ENCODE measurements at places on chromosomes 7 and 10.
A peak's percentile ranks its signal among the peaks of the same experiment; 100 is the strongest.

DNA sequence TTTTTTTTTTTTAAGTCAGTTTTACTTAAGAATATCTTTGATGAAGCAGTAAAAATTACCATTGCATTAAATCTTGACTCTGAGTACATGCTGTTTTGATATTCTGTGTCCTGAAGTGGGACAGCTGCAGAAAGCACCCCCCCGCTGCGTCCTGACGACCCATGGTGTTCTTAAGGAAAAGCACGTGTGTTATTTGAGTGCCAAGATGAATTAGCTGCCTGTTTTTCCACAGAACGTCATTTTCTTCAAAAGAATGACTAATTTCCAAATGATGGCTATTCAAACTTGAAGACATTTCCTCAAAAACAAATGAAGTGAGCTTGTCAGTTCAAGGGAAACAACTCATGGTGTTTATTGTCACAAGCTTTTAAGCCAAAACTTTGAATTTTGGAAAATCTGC is 45.9 kb downstream of the CREM start:
- DNase-seq, result peak; percentile 42

DNA sequence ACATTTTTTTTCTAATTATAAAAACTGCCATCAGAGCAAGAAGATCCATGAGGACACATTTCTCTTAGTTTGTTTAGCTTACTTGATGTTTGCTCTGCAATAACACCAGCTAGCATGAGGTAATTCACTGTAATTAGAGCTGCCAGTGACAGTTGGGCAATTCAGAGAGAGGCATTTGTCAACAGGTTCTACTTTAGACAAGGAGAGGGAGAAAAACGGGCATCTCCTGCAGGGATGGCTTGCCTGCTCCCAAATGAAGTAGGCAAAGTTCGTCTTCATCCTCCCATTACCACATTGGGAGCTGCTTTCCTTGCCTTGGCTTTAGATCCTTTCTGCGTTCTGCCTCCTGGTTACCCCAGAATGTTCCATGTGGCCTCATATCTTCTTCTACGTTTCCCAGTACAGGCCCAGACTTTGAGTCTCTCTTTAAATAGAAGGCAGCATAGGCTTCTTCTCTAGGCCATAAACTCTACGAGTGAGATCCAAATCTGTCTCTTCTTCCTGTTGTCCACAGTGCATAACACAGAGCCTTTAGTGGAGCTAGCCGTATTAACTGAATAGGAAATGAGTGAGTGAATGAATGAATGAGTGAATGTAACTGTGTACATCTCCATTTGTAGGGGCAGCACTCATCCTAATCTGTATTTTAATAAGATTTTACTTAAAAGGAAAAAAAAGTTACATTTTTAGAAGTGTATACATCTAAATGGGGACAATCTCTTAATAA is 21.2 kb downstream of the ASB15 start:
- DNase-seq, result no peak

DNA sequence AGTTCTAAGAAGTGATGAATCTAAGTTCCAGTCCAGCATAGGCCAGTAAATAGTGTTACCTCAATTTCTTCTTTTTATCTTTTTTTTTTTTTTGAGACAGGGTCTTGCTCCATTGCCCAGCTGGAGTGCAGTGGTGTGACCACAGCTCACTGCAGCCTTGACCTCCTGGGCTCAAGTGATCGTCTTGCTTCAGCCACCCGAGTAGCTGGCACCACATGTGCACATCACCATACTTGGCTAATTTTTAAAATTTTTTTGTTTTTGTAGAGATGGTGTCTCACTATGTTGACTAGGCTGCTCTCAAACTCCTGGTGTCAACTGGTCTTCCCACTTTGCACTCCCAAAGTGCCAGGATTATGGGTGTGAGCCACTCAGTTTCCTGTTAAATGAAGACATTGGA is 126.6 kb upstream of the LYZL2 start:
- DNase-seq, result no peak

DNA sequence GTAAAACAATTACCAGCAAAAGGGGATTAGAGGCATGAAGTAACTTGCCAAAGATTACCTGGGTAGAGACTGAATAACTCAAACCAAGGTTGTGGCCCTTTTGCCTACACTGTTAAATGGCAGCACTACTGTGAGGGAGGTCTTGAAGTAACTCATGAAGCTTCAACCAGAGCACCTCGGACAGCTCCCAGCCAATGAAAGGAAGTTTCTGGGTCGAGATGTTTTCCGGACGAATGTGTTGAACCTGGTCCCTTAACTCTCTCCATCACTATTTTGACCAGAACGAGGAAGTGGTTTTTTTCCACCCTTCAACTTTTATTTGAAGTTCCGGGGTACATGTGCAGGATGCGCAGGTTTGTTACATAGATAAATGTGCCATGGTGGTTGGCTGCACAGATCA is 133.6 kb upstream of the PRKCQ start:
- no peak for DNase-seq

DNA sequence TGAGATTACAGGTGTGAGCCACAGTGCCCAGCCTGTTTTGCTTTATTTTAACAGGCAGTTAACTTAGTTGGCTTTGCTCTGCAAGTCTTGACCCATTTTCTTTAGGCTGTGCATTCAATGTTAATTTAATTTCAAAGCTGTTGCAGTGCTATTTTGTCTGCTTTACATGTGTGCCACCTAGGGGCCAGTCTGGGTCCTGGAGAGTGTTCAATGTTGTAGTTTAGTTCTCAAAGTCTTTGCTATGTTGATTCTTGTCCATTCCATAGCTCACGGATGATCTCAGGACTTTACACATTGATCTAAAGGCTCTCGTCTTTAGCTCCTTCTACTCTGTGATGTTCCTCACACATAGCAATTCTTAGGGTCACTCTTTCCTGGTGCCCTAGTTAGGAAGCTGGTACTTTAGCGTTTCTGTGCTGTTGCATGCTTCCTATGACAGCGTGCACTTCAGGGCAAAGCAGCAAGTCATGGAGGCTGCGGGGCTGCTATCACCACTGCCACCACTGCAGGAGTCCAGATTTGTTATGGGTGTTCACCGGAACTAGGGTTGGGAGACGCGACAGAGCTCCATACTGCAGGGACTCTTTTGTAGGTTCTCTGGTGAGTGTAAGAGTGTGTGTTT is 16.4 kb upstream of the ABCA13 start:
- DNase-seq, result no peak

DNA sequence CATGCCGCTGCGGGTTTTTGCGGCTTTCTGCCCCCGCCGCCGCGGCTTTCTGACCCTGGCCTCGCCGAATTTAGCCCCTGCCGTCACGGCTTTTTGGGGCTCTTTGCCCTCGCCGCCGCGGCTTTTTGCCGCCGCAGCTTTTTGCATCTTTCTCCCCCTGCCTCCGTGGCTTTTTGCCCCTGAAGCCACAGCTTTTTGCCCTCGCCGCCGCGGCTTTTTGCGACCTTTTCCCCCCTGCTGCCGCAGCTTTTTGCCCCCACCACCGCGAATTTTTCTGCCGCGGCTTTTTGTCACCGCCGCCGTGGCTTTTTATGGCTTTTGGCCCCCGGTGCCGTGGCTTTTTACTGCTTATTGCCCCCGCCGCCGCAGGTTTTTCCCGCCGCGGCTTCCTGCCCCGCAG is 636.5 kb downstream of the ZNF716 start:
- DNase-seq, result no peak

DNA sequence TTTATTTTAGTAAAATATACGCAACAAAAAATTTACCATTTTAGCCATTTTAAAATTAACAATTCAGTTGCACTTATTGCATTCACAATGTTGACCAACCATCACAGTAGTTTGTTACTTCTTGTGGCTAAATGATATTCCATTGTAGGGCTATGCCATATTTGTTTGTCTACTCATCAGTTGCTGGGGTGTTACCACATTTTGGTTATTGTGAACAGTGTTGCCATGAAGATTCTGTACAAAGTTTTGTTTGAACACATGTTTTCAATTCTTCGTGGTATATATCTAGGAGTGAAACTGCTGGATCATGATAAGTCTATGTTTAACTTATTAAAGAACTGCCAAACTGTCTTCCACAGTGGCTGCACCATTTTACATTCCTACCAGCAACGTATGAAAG is 46.3 kb upstream of the ZNF365 start:
- no peak for DNase-seq

- DNase-seq, result no peak
Measured at GRCh38 chr10:108434559-108435252, 1270.2 kb upstream of the SORCS1 start.

GRCh38 chr7:51325261-51325676 is 8.7 kb upstream of the COBL start:
- DNase-seq, result no peak

DNA sequence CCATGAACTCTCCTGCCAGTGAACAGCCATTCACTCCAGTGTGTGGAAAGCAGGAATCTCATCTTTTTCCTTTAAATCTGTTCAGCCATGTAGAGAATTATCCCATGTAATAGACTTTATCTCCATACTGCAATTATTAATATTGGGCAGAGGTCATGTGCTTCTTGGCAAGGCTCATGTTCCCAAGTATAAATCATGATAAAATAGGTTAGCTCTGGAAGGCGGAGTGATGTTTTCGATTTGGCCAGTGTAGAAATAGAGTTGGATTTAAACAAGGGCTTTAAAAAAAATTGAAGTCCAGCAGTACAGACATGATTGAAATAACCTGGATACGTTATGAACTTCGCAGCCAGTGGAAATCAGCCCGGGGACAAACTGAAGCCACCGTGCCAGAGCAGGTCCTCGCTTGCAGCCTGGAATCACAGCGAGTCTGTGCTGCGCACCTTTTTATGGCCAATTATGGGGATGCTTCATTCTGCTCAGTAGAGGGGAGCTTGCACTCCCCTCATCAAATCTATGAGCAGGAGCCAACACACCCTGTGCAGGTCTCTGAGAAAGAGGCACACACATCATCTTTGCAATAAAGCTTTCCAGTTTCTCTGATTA is 654.0 kb upstream of the MKI67 start:
- DNase-seq, result no peak

GRCh38 chr10:58266826-58267712 is 625 bp downstream of the IPMK start:
- peak; percentile 68 for DNase-seq

DNA sequence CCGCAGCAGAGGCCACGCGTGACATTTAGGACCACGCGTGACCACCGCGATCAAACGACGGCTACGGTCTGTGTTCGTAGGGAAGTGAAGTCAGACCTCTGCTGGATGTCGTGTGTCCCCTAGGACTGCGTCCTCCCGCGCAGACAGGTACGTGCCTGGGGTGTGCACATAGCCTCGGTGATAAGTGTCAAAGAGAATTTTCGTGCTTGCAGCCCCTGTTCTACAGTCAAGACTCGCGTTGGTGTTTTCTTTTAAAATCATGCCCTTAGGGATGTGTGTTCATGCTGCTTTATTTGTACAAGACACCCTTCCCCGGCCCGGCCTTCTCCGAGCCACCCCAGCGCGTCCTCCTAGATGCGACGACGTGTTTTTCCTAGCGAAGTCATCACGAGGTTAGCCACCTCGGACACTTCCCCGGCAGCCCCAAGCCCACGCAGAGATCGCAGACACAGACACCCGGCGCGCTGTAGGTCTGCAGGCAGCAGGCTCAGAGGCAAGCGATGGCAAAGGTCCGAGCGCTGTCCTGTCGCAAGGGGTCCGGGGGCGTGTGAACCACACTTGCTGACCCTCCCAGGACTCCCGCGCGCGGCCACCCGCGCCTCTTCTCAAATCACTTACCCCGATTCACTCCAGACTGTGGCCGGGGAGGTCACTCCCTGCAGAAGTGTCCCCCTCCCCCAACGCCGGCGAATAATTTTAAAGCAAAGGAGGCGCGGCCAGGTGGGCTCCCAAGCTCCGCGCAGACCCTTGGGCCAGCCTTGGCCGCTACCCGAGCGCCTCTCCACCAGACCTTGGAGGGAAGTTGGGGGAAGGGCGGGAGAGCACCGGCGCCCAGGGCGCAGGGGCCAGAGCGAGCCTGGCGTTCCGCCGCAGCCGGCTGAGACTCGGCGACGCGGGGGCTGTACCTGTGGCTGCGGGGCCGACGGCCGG is 552 bp downstream of the MKX start:
- DNase-seq, result peak; percentile 40

DNA sequence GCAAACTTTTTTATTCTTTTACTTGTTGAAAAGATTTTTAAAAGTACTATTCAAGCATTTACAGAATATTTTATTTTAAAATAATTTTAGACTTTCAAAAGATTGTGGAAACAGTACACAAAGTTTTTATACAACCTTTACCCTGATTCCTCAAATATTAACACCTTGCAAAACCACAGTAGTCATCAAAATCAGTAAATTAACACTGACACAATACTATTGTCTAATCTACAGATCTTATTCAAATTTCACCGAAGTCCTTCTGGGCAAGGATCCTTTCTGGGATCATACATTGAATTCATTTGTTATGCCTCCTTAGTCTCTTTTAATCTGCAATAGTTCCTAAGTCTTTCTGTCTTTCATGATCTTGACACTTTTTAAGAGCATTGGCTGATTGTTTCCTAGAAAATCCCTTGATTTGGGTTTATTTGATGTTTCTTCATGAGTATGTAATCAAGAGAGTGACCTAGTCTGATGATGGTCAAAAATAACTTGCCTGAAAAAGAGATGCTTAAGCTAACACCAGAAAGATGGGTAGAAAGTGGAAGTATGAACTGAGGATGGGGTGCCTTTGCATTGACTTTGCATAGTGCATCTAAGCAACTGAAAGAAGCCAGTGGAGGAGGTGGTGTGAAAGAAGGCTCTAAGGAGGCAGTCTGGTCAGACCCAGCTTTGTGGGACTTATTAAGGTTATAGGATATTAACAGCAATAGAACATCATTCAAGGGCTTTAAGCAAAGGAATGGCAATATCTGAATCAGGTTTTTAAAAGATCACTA is 9.7 kb downstream of the STAMBPL1 start:
- DNase-seq, result no peak

- no peak for DNase-seq
Measured at GRCh38 chr7:142443216-142444010, 185.6 kb upstream of the PRSS58 start.

- no peak for DNase-seq
Measured at GRCh38 chr10:20004087-20004523, 187.9 kb downstream of the PLXDC2 start.

GRCh38 chr7:67392596-67393438 is 396.2 kb downstream of the TYW1 start:
- no peak for DNase-seq

- no peak for DNase-seq
Measured at GRCh38 chr7:97479740-97480290, 252.1 kb upstream of the TAC1 start.

DNA sequence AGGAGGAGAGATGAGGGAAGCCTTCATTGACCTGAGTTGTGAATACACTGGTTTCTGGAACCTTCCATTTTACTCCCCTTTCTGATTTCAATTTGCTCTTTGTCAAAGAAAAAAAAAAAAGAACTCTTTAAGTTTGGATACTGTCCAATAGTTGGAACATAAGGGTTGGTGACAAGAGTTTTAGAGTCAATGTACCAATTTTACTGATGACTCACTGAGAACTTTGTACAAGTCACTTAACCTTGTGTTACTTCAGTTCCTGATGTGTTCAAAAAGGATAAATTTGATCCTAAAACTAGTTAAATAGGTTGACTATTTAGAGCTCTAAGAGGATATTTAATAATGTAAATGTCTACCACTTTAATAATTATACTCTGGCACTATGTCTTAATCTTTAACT is 4.1 kb upstream of the CDK14 start:
- no peak for DNase-seq

GRCh38 chr10:77187376-77187999 is 450.1 kb downstream of the KCNMA1 start:
- no peak for DNase-seq

All from left hindlimb (tissue), 1 donor.